ENCODE measurements at places on chromosomes 5 and 9.

GRCh38 chr5:96151891-96152290 is 190.2 kb upstream of the ELL2 start:
- DNase-seq, result no peak

- no peak for DNase-seq
Observed at GRCh38 chr5:158849219-158849791, 250.4 kb downstream of the EBF1 start.

- no peak for DNase-seq
Observed at GRCh38 chr5:138339091-138339456, 1.0 kb downstream of the FAM53C start.

DNA sequence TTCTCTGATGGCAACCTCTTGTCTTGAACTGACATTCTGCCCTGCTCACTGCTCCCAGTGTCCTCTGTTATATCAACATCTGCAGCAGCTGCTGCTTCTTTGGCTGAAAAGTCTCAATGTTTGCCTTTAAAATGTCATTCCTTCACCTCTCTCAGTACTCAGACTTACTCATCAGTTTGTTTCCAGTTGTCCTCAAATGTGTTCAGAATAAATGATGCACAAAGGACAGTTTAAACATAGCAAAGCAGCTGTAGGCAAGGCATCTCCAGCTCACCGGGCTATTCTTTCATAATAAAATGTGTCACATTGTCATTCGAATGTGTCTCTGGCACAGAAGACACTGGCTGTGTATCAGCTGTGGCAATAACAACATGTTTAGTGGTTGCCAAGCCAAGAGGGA is 590.9 kb upstream of the ZNF608 start:
- DNase-seq, result no peak

DNA sequence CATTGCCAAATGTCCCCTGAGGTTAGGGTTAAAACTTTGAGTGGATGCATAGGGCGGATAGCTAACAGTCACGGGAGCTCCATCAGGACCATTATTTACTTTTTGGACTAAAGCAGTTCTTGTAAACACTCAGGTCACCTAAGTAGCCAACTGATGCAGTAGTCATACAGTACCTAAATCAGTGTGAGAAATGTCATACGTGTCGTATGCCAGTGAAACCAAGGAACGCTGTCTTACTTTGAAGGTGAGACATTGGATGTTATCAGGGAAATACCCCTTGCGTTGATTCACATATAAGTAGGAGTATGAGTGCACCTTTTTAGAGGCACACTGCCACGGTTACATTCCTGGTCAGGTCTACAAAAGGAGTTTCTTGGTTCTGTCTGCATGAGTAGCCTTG is 101.9 kb downstream of the LNPEP start:
- DNase-seq, result no peak

DNA sequence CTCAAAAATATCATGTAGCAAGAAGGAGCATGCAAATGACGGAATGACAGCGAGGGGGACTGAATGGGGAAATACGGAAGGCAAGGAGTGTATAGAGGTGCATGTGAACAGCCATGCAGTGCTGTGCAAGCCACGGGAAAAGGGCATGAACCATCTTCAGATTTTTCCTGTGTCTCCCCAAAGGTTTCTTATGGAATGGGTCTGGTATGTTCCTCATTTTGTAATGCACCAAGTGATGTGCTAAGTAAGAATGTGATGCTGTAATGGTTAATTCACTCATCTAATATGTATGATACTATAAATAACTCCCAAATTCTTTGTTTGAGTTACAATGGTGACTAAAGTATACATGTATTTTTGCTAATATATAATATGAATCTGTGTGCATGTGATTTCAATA is 99.0 kb upstream of the DAB2 start:
- DNase-seq, result no peak

DNA sequence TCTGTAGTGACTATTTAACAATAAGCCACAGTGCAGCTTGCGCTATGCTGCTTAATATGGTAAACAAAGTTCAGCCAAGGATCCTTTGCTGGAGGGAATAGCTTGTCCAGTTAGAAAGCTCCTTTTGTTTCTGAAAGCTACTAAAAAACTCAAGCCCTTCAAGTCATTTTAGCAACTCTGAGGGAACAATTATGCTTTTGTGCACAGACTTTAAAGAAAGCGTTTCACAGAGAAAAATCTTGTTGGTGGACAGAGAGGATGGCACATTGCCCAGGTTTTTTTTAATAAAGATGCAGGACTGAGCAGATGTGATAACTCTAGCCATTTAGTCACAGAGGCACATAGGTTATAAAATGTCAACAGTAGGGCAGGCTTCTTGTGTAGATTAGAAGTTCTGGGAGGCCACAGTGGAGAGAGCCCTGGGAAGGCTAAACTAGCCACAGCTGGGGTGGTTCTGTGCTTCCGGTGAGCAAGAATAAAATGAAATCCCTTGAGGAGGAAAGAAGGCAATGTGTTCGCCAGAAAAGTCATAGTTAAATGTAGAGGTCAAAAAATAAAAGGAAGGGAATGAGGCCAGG is 63.4 kb downstream of the ALDH7A1 start:
- DNase-seq, result no peak

DNA sequence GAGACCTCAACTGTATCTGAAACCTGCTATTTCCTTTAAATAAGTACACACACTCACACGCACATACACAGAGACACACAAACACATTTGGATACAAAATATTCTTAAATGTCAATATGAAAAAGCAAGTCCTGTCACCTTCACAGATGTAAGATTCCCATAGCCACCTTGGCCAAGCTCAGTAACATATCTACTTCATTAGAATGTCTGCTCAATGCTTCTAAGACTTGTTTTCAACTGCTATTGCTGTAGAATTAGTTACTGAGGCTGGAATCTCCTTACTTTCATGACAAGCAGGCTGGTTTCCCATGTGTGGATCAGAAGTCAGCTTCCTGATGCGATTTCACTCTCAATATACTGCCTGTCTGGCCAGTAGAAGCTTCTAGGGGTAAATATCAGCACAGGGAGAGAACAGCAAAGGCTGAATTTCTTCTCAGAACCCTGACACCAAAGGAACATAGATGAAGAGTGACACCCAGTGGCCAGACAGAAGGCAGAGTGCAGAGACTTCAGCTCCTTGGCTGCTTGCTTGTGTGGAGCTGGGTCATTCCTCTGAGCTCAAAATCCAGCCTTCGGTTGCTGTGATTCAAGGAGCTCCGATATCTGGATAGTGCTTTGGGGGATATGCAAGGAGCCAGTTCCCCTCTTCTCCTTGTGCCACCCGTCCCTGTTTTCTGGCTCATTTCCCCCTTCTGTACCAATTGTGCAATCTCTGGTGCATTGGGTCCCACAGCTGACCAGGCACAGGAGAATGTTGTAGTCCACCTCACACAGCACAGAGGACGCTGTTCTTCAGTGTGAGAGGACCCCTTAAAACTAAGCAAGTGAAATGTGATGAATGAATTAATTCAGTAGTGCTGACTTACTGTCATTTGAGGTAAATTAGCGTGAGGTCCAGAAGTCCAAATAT is 26.6 kb upstream of the ABLIM3 start:
- DNase-seq, result peak; percentile 38

DNA sequence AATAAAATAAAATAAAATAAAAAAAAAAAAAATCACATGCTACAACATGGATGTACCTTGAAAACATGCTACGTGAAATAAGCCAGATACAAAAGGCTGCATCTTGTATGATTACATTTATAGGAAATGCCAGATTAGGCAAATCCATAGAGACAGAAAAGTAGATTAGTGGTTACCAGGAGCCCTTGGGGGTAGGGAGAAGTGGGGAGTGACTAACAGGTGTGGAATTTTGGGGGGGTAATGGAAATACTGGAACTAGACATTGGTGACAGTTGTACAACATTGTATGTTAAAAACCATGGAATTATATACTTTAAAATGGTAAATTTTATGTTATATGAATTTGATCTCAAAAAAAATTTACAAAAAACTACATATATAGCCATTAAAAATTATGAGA is 47.3 kb downstream of the SLC1A1 start:
- DNase-seq, result no peak

DNA sequence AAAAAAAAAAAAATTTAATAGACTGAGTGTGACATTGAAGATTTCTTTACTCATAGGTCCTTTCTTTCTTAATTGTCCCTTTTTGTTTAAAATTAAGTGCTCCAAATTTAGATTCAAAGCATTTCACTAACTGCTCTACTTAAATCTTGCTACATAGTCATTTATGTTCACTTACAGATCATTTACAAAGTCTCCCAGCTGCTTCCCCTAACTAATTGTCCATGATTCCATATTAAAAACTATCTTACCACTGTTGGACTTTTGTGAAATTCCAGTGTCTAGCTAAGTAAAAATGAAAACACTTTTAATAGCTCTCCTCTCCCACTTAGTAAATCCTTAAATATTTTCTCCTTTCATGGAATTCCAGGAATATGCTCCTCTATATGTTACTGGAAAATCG is 850.5 kb downstream of the NR2F1-AS1 start:
- DNase-seq, result no peak

GRCh38 chr5:179198825-179199224 is 138.7 kb downstream of the ZNF354C start:
- DNase-seq, result no peak

DNA sequence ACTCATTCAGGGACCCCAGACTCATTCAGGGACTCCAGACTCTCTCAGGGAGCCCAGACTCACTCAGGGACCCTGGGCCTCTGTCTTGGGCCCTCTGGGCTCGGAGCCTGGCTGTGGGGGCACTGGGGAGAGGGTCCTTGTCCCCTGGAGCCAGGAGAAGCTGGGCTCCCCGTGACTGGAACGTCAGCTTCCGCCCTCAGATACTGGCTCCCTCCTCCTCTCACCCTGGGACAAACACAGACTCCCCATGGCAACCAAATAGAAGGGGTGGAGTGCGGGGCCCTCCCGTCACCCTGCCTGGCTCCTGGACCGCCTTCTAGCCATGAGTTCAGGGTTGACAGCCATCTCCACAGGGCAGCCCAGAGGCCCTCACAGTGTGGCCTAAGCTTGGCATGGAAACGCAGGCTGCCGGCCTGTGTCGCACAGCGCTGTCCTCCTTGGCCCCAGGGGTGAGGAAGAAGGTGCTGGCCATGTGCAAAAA is 27.6 kb downstream of the ZDHHC11B start:
- DNase-seq, result no peak

- DNase-seq, result no peak
Observed at GRCh38 chr9:96660692-96661248, 5.7 kb upstream of the PRXL2C start.

DNA sequence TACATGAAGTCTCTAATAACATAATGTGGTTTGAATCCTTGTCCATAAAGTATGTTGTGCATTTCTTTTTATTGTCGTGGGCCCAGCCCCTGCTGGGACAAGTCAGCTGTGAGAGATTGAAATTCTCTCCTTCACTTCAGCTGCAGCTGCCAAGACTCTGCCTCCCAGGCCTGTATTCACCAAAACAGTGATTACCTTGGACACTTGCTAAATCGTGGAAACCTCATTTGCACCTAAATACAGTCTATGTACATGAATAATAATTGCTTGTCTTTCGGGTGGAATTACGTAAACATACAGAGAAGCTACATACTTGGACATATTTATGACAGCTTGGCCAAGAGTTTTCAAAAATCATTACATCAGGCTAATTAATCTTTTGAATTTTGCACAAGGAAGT is 898.5 kb upstream of the SEMA6A start:
- no peak for DNase-seq

- no peak for DNase-seq
Observed at GRCh38 chr5:25107853-25108252, 463.1 kb upstream of the CDH10 start.

DNA sequence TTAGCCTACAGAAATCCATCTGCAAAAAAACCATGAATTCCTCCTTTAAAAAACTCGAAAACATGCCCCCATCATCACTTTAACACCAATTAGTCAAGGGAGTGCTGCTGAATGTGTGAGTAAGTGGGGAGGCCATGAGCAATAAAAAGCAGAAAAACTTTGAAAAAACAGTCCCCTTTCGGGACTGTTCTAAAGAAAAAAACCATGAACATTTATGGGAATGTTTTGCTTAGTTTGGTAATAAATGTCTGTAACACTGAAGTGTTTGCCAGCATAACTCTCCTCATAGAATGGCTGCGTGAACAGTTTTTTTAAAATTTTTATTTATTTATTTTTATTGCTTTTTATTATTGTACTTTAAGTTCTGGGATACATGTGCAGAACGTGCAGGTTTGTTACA is 99.4 kb upstream of the TARS1 start:
- DNase-seq, result no peak

GRCh38 chr9:132755096-132755495 is 84.8 kb downstream of the GTF3C4 start:
- DNase-seq, result no peak

- no peak for DNase-seq
Observed at GRCh38 chr5:160493806-160494338, 72.2 kb downstream of the PTTG1 start.

DNA sequence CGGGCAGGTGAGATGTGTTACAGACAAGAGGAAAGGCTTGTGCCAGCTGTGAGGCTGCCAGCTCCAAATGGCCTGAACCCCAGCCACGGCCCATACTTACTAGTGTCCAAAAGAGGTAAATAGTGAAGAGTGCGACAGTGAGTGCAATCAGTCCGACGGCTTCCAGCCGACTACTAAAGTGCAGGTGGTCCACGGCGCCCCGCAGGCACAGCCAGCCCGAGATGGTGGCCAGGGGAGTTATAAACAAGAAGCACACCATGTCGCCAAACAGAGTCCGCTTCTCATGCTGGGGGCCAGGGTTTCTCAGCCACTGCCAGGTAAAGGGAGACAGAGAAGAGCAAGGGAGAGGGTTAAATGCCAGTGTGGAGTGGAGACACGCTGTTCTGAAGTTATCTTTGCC is 101.1 kb downstream of the LMNB1 start:
- DNase-seq, result no peak

- DNase-seq, result no peak
Observed at GRCh38 chr9:76358628-76359280, 35.5 kb downstream of the RFK start.

DNA sequence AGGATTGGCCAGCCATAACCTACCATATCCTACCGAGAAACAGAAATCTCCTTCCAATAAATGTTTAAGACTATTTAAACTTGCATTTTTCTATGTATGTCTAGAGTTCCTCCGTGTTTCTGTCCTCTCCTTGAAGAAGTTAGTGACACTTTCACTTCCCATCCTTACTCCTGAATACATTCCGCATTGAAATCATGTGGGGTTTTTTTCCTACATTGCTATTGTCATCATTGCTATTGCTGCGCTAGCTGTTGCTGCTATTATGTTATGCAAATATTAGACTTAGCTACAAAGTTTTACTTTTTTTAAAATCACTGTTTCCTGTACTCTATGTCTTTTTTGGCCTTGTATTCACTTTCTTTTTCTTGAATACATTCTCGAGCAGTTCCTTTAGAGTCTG is 83.3 kb upstream of the NEK6 start:
- no peak for DNase-seq
